Activated CD8-positive, alpha-beta T cell treated with anti-CD3 and anti-CD28 coated beads for 36 hours (primary cell): ENCODE measurements at places on chromosomes 3 and 15. TPM values are rescaled to one million over a fixed set of nuclear protein-coding genes. Genes with fewer than 3 reads are reported as not detected.

The ALPK3 gene
- total RNA-seq: 0.04 TPM

The CYP8B1 gene
- not detected for total RNA-seq

The GDPGP1 gene
- 5.2 TPM for total RNA-seq

- peak; percentile 32 for DNase-seq
- no peaks in the 10 kb centered on the region for H3K27me3 ChIP-seq
- H3K27ac ChIP-seq: no peak overlapping the region
- no peaks in the 10 kb centered on the region for H3K36me3 ChIP-seq
These were observed 10.7 kb downstream of the IGF1R start for GRCh38 chr15:98658831-98659699.

DNA sequence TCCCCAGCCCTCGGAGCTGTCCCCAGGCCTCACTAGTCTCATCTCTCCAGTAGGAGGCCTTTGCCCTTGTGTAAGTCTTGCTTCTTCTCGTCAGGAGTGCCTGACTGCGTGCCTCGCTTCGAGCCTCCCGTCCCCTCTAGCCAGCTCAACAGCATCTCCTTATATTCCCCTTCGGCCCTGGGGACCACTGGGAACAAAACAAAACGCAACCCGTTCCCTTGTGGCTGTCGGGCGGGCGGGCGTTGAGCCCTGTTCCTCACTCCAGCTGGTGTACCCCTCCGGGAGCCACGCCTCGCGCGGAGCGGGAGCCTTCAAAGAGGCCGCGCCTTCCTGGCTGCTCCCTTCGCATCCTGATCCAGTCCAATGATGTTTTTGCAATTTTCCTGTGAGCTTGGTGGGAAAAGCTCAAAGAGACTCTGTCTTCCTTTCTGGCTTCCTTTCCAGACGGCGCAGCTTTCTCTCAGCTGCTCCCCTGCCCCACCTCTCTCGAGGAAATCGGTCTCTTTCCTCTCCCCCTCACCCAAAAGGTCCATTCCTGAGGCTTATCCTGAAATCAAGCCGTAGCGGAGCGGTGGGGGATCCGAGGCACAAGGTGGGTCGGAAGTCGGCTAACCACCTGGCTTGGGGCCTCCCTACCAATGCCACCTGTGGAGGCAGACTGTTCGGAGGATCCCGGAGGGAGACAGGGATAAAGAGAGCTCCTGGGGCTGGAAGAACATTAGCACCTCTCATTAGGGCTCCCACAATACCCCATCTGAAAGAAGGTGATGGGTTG, 33.4 kb upstream of the SRP14 start:
- H3K4me1 ChIP-seq: peaks cover 10% of the 10 kb centered on the region
- H3K4me3 ChIP-seq: no peak overlapping the region
- H3K27ac ChIP-seq: no peak overlapping the region
- H3K36me3 ChIP-seq: no peaks in the 10 kb centered on the region
- no peaks in the 10 kb centered on the region for H3K27me3 ChIP-seq

GRCh38 chr3:116863270-116863770, 153.7 kb downstream of the TUSC7 start:
- no peaks in the 10 kb centered on the region for H3K36me3 ChIP-seq
- no peak for DNase-seq
- H3K4me1 ChIP-seq: no peaks in the 10 kb centered on the region
- H3K27me3 ChIP-seq: no peaks in the 10 kb centered on the region
- no peak overlapping the region for H3K4me3 ChIP-seq

GRCh38 chr15:77487888-77488287, 67.2 kb downstream of the HMG20A start:
- DNase-seq: no peak
- no peaks in the 10 kb centered on the region for H3K27me3 ChIP-seq
- H3K36me3 ChIP-seq: peaks cover 24% of the 10 kb centered on the region
- H3K4me1 ChIP-seq: peaks cover 29% of the 10 kb centered on the region
- no peak overlapping the region for H3K27ac ChIP-seq
- no peak overlapping the region for H3K4me3 ChIP-seq

DNA sequence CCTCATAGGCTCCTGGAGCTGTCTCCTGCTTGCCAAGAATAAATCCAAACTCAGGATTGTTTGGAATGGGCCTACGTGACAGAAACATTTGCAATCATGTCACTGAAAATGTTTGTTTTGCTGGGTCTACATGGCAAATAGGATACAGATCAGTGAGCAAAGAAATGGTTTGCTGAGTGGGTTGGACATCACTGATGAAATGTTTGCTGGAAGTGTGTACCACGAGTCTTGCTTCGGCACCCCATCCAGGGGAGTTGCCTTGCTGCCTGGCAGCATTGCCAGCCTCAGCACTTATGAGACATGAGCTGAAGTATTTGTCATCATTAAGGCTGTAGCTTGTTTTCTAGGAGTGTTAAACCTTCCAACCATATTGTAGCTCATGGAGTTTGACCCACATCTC, 213.3 kb upstream of the CFAP20DC start:
- no peak overlapping the region for H3K27ac ChIP-seq
- peaks cover 4% of the 10 kb centered on the region for H3K4me1 ChIP-seq
- no peak overlapping the region for H3K4me3 ChIP-seq
- H3K27me3 ChIP-seq: no peaks in the 10 kb centered on the region

DNA sequence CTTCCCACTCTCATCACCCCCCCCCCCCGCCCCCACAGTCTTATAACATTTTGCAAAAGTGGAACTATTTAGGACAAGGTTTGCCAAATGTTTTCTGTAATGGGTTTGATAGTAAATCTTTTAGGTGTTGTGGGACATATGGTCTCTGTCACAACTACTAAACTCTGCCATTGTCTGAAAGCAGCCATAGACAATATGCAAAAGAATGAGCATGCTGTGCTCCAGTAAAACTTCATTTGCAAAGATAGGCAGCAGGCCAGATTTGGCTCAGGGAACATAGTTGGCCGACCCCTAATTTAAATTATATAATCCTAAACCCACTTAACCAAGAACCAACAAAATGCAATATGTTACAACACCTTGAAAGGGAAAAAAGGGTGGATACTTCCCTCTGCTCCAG, 46.4 kb downstream of the TIPARP start:
- peaks cover 4% of the 10 kb centered on the region for H3K4me1 ChIP-seq
- no peak overlapping the region for H3K27ac ChIP-seq
- H3K36me3 ChIP-seq: no peaks in the 10 kb centered on the region
- no peak for DNase-seq
- H3K27me3 ChIP-seq: no peaks in the 10 kb centered on the region

DNA sequence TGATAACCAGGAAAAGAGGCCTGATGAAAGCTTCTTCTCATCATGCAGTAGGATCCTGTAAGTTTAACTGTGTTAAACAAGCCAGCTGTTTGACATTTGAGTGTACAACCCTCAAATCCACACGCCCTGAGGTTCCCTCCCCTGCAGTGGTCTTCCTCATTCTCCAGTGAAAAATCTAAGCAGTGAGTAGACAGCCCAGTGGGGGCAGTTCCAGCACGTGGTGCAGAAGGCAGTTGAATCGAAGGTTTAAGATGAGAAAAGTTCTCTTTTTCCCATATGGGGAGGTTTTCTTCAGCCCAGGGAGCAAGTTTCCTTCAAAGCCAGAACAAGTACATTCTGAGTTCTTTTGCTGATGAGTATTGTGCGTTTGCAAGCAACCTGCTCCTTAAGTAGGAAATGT, 174.5 kb downstream of the NR2F2 start:
- no peaks in the 10 kb centered on the region for H3K27me3 ChIP-seq
- no peak for DNase-seq
- H3K27ac ChIP-seq: no peak overlapping the region
- H3K4me1 ChIP-seq: no peaks in the 10 kb centered on the region

DNA sequence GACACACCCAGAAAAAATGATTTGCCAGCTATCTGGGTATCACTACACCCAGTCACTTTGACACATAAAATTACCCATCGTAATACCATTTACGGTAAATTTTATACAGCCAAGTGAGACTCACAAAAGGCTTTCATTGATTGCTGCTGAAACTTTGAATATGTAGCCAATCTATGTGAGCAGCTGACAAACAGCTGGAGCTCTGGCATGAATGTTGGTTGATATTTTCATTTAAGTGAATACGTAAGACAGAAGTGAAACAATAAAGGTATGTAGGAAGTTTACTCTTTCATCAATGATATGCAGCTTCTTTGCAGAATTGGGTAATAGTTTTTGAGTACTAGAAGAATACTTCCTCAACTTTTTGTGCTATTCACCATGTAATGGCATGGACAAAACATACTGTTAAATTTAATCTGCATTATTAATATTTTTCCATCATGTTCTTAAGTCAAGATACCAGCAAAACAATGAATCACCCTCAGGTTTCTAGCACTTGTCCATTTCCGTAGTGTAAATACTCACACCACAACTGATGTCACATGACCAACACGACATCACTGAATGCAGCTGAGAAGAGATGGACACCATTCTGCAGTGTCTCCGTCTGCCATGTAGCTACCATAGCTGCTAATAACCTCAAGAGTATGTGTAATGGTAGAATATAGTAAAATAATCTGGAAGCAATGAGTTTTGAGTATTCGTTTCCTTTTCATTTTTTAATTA, 205.9 kb upstream of the HES1 start:
- no peaks in the 10 kb centered on the region for H3K4me1 ChIP-seq
- no peak overlapping the region for H3K4me3 ChIP-seq
- H3K27me3 ChIP-seq: peaks cover 9% of the 10 kb centered on the region
- no peak for DNase-seq
- H3K27ac ChIP-seq: no peak overlapping the region
- H3K36me3 ChIP-seq: no peaks in the 10 kb centered on the region

DNA sequence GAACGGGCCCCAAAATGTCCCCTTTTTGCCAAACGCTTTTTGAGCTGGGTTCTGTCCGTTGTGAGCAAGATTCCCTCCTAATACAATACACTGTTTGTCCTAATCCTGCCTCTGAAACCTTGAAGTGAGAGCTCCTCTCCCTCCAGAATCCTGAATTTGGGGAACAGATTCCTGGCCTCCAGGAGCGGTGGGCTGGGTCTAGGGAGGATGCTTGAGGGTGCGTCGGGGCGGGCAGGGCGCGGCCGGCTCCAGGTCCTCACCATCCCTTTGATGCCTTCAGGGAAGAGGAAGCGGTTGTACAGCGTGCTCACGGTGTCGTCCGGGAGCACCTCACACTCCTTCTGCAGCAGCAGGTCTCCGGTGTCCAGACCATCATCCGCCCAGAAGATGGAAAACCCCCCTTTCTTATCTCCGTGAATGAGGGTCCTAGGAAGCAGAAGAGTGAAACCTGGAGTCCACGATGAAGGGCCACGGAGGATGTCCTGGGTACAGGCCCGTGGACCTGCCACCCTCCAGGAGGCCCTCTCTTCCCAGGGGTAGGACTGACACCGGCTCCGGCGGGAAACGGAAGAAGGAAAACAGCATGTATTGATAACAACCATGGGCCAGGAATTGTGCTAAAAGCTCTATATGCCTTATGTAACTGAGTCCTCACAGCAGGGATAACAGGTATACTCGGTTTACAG, 23.2 kb downstream of the ALDH1L1 start:
- no peak overlapping the region for H3K4me3 ChIP-seq
- DNase-seq: no peak
- no peaks in the 10 kb centered on the region for H3K4me1 ChIP-seq
- no peak overlapping the region for H3K27ac ChIP-seq
